Cardiac muscle cell (in vitro differentiated cells and primary cell): ENCODE measurements at places on chromosomes 3 and 15. TPM values are rescaled to one million over a fixed set of nuclear protein-coding genes. Genes with fewer than 3 reads are reported as not detected.

DNA sequence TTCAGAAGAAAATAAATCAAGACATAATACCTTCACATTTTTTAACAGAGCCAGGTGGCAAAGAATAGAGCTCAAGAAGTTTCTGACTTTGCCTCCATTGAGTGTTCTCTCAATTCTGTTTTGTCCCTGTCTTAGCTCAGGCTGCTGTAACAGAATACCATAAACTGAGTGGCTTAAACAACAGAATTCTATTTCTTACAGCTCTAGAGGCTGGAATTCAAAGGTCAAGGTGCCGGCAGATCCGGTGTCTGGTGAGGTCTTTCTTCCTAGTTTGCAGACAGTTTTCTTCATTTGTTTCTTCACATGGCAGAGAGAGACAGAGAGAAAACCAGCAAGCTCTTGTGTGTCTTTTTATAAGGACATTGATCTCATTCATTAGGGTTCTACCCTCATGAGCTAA, 25.6 kb downstream of the IQCH start:
- DNase-seq = no peak

DNA sequence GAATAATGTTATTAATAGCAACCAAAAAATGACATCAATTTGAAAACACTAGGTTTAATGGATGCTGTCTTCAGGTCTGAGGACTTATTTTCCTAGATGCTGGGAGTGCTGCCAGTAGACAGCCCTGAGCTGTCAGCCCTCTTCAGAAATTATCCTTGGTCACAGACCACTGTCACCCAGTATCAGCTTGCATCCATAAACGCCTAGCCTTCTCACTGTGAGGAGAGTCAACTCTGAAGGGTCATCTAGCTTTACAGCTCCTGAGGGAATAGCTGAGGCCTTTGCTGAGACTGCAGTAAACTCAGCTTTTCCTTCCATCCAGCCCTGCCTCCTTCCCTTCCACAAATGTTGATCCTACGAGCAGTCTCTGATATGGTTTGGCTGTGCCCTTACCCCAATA, 19.4 kb upstream of the MNS1 start:
- no peak for DNase-seq

- DNase-seq = no peak
Measured at GRCh38 chr3:51559411-51559888, 20.9 kb downstream of the RAD54L2 start.

DNA sequence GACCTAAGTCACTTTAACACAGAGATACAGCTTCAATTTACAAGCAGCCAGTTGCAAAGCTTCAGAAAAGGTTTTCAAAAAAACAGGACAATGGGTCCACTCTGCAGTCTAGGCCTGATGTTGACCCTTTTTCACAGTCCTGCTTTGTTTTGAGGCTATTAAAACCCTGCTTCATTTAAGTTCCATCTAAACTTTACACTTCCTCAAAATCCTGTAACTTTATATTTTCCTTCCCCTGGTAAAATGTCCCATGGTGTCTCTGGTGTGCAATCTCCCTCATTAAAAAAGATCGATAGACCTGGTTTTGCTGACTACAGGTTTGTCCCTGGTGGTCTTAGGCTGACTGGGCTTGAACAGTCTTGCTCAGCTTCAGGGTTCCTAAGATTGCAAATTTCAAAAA, 5.1 kb upstream of the RPL14 start:
- no peak for DNase-seq

DNA sequence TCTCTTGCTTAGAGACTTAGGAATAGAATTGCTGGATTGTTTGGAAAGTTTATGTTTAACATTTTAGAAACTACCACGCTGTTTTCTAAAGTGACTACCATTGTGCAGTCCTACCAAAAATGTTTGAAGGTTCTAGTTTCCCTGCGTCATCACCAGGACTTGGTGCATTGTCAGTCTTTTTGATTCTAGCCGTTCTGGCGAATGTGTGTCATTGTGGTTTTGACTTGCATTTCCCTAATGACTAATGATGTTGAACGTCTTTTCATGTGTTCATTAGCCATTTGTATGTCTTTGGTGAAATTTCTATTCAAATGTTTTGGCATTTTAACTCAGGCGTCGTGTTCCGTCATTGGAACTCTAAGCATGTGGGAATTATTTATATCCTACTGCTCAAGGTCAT, 58.0 kb downstream of the CHD2 start:
- DNase-seq = peak; percentile 34

DNA sequence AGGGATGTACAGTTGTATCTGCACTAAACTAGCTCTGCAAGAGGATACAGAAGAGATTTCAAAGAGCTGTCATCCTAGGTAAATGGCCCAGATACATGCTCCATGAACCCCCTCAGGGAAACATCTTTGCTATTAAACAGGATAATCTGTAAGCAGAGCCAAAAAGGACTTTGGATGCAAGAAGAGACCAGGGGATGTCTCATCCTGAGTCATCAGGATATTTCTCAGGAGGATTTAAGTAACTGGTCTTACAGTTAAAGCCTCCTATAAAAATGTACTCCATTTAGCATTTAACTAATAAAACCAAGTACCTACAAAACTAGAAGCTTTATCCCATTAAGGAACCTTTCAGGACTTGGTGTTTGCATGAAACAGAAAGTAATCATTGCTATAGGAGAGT, 48.2 kb upstream of the PHLDB2 start:
- peak; percentile 59 for DNase-seq

- DNase-seq = no peak
Measured at GRCh38 chr3:181805703-181806102, 94.0 kb downstream of the SOX2 start.

GRCh38 chr3:174132421-174133042, 726.6 kb upstream of the NAALADL2 start:
- DNase-seq = no peak

DNA sequence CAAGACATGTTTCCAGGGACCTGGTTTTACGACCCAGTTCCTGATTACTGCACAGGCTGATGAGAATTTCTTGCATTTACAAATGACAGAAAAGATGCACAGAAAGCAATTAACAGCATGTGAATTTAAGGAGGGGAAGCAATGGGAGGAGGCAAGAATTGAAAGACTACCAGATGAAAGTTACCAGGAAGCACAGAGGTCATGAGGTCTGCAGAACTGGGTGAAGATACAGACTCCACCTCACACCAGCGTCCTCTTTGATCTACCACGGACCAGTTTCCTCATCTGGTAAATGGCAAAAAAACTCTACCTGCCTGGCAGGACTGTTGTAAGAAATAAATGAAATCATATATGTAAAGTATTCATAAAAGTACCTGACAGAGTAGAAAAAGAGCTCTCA, 266.0 kb downstream of the MAGI1 start:
- DNase-seq = no peak

- DNase-seq = no peak
Measured at GRCh38 chr15:82133251-82133650, 87.4 kb upstream of the MEX3B start.

DNA sequence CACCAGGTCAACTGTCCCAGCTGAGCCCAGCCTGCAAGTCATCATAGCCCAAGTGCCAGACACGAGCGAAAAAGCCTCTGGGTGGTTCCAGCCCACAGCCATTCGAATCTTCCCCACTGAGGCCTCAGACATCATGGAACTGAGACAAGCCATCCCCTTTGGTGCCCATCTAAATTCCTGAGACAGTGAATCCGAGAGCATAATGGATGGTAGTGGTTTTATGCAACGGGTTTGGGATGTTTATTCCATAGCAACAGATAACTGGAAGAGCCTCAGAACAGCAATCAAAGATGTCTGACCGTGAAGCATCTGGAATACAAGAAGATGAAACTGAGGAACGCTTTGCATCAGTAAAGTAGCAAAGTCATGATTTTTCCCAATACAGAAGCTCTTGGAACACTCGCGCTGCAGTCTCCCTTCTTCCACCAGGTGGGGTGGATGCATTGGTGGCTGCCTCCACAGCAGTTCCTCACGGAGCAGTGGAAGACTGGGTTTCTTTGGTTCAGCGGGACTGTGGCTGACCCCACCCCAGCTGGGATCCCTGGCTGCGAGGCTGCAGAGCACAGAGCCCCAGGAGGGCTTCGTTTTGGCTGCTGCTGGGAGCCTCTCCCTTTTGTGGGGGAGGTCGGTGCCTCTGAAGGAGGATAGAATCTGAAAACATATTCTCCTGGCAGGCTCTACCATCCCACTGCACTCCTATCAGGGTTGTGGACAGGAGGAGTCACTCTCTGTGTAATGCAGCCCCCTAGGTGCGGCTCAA, 26.4 kb upstream of the PDE8A start:
- peak; percentile 70 for DNase-seq

GRCh38 chr3:126133606-126134005, 46.8 kb downstream of the ALDH1L1 start:
- no peak for DNase-seq

GRCh38 chr15:32994810-32995424, 199.6 kb downstream of the FMN1 start:
- DNase-seq = peak; percentile 73

DNA sequence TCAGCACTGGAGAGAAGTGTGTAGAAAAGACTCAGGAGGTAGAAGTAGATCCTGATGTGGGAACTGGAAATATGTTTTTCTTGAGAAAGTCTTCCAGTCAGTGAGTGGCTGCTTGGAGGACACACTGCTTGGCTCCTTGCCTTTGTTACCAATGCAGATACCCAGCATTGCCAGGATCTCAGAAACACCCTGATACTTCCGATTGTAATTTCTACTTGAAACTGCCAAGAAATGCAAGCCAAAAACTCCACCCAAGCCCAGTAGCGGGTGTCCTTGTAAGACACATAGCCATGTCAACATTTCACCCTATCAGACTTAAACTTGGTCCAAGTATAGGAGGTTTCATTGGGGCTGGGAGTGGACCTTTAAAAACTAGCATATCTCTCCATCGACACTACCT, 141.8 kb downstream of the ALDH1A2 start:
- DNase-seq = no peak

GRCh38 chr15:71790081-71790480, 20.3 kb upstream of the NR2E3 start:
- no peak for DNase-seq

DNA sequence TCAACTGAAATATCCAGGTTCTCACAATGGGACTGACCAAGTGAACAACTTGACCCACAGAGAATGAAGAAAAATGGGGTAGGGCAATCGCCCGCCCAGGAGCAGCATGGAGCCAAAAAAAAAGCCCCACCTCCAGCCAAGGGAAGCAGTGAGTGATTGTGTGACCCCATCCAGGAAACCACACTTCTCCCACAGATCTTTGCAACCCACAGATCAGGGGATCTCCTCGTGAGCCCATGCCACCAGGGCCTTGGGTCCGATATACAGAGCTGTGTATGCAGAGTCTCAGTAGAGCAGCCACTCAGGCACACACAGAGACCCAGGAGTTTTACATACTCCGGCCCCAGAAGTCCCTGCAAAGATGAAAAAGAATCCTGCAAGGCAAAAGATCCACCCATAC, 35.7 kb downstream of the PYGO1 start:
- DNase-seq = no peak

GRCh38 chr3:186946756-186947375, 16.5 kb downstream of the ST6GAL1 start:
- no peak for DNase-seq

DNA sequence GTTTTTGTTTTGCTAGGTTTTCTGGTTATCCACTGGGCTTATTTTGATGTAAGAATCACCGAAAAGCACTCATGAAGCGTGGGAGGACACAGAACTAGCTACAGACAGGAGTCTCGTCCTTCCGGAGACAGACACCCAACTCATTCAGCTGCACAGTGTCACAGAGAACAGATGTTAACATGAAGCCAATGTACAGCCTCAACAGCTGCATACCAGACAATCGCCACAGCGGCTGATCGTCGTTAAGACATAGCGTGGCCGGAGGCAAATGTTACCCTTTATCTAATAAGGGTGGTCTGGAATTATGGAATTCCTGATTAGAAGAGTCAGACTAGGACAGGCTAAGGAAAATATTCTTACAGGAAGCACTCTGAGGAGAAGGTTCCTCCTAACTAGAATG, 1.1 kb upstream of the PYGO1 start:
- peak; percentile 29 for DNase-seq

GRCh38 chr15:61582092-61582491, 353.0 kb upstream of the RORA start:
- no peak for DNase-seq

DNA sequence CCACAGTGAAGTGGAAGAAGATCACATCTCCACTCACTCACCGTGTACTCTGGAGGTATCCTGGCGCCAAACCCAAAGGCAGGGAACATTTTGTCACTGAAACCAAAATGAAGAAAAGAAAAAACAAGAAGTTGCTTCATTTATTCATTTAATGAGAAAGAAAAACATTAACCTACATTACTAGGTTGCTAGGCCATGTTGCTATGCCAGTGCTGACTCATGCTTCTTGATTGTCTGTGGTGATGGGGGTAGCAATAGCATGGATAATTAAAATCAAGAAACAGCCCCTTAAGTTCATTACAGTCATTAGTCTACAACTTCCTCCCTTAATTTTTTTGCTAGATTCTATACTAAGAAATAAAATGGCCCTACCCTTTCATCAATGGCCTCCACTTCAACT, 52.7 kb upstream of the MRPL3 start:
- no peak for DNase-seq

GRCh38 chr3:10106919-10107318, 1.1 kb downstream of the FANCD2OS start:
- DNase-seq = no peak

DNA sequence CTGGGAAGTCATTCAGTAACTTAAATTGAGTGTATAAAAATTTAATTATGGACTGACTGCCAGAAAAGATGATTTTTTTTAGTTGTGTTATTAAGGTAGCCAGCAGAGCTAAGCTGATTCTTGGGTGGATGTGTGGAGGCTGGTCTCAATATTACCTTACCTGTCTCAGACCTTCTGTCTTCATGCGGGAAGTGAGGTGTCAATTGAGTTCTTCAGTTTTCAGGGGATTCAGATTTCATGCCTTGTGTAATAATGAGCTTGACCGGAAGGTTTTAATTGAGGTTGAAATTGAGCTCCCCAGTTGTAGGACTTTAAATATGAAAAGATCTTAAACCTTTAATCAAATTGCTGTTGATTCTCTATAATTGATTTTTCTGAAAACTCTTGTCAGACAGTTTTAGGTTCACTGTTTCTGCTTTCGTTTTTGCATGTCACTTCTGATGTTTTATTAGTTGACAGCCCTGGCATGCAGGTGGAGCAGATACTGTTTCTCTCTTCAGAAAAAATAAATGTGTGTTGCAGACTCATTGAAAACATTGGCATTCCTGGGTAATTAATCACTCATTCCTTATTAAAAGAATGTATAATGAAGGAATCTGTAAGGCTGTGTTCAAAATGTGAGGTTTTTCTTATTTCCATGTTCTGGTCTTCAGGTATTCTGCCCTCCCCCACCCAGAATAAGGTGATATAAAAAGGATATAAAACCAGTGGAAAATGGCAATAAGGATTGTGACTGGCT, 54.5 kb downstream of the PSMD6 start:
- DNase-seq = no peak

The HRG gene
- not detected in 2 replicates for total RNA-seq

The ZXDC gene
- 34.3 and 56.3 TPM in 2 replicates for total RNA-seq

The FILIP1L gene
- total RNA-seq = 0.28 and 0.45 TPM in 2 replicates

The PAQR5 gene
- total RNA-seq = 0.25 and 0.39 TPM in 2 replicates

The CACNA1D gene
- 66.7 and 159 TPM in 2 replicates for total RNA-seq

The CPNE9 gene
- total RNA-seq = not detected in 2 replicates

The GPR160 gene
- 0.53 TPM in 1 of 2 replicates, not detected in the other for total RNA-seq

The SLC27A2 gene
- not detected in 2 replicates for total RNA-seq

The ACTC1 gene
- 1,687 and 2,394 TPM in 2 replicates for total RNA-seq

The MRAS gene
- total RNA-seq = 68.6 and 92.6 TPM in 2 replicates

The PLOD2 gene
- total RNA-seq = 82.1 and 84.5 TPM in 2 replicates
